Small intestine (tissue), 16 donors: ENCODE measurements at places on chromosomes 4 and X.

- DNase-seq, result no peak
These were observed 55.8 kb downstream of the EMCN start for GRCh38 chr4:100461807-100462605.

DNA sequence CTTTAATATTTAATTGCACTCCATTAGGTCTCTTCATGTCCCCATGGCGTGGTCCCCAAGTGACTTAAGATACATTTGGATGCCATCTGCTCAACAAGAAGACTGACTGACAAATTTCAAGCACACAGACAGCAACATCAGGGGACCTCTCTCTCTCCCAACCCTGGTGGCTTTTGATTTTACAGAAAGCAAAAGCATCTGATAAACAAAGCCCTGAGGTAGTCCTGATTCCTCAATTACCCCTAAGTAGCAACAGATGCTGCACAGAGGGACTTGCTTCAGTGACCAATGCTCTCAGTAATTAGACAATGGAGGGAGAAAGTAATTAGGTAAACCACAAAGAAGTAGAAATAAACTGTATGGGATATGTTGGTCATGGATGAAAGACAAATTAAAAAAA, 426.4 kb downstream of the INPP4B start:
- DNase-seq, result no peak

DNA sequence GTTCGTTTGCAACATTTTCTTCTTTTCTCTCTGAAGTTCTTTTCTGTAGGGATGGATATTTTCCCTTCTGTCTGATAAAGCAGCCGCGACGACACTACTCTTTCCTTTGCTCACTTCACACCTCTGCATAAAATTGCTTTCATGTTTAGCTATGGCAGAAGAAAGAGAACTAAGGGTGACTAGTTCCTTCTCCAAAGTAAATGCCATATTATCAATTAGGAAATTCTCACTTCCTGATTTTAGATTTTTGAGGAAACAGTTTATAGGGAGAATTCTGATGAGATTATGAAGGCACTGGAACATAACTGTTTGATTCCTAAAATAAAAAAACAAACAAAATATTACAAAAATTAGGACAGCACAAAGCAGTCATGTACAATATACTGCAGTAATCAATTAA, 29.2 kb downstream of the FANCB start:
- DNase-seq, result no peak

DNA sequence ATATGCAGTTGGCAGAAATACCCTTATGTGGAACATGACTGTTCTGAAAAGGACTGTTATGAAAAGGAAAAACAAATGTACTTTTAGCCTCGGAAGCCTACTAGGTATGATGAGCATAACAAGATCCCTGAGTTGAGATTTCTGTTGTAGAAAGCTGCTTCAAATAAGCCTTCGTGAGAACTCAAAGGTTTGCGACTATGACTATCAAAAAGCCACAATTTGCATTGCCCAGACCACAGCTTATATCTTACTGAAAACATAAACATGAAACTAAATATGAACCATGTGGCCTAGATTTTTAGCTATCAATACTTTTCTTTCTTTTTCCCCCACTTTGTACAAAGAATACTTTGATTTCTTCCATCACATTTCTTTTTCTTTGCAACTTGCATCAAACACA, 398.2 kb upstream of the LCORL start:
- no peak for DNase-seq

DNA sequence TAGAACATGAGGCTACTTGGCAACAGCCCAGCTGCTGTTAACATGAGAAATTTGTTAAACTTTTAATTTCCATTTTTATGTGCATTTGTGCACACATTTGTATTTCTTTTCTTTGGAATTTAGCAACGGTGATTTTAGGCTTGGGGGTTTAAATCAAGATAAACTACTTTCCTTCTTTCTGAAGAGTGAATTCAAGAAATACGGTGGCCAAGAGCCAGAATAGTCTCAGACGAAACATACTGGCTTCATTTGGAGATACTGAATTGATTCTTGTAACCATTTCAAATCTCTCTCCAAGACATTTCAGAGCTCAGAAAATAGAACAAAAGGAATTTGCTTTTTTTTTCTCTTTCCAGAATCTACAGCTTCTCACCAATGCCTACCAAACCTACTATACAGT, 134.1 kb upstream of the SCML1 start:
- no peak for DNase-seq

- DNase-seq, result no peak
These were observed 159.2 kb downstream of the SLC4A4 start for GRCh38 chr4:71498002-71498401.

- no peak for DNase-seq
These were observed 281.5 kb upstream of the KLF3 start for GRCh38 chr4:38382520-38382919.

DNA sequence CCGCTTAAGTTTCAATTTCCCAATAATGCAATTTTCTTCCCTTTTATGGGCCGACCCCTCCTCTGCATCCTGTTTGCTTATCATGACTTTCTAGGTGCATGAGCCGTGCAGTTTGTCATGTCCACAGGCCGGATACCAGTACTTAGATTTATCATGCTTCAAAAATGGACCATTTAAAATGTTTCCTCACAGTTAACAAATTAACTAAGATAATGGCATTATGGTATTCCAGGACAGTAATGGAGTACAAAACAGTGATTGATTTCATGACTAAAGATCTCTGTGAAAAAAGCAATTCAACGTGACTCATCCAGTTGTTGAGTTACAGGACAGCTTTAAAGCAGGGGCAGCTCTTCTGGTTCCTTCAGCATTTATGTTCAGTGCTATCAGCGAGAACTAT, 23.0 kb downstream of the SNX25 start:
- DNase-seq, result peak; percentile 57

DNA sequence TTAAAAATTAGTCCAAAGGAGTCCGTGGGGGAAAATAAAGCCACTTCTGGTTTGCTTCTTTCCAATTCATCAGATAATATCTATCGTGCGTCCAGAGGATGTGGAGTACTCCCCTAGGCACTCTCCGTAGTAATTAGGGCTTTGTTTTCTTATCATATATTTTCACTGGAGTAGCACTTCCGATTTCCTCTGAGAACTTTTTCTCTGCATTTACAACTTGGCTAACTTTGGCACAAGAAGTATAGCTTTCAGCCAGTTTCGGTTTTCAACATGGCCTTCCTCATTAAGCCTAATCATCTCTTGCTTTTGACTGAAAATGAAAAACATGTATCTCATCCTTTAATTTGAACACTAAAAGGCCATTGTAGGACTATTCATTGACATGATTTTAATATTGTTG, 80.5 kb downstream of the CASP3 start:
- no peak for DNase-seq

DNA sequence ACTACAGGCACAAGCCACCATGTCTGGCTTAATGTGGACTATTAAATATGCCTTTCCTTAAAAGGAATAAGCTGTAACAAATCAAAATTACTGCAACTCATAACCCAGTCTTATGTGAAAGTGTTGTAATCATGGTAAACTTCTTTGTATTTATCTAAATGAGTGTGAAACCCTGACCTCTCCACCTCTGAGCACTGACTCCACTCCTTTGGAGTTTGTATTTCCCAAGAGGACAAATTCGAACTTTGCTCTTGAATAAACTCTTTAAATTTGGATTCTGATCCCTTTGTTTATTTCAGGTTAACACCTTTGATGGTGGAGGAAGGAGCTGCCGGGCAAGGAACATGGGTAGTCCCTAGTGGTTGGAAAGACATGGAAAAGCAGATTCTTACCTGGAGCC, 48.3 kb upstream of the FAM9A start:
- peak; percentile 49 for DNase-seq

- peak; percentile 12 for DNase-seq
These were observed 211.5 kb downstream of the PDGFRA start for GRCh38 chr4:54440394-54441136.

GRCh38 chr4:68872643-68873502, 57.1 kb downstream of the UGT2B10 start:
- DNase-seq, result no peak

DNA sequence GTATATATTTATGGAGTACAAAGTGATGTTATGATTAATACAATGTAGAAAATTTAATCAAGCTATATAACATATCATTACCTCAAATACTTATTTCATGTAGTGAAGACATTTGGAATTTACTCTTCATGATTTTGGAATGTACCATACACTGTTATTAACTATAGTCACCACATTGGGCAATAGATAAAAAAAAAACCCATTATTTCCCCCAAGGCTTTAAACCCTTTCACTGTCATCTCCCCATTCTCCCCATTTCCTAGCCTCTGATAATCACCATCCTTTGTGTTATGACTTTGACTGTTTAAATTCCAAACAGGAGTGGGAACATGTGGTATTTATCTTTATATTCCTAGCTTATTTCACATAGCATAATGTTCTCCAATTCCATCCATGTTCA, 2189.1 kb upstream of the AGA start:
- DNase-seq, result no peak

DNA sequence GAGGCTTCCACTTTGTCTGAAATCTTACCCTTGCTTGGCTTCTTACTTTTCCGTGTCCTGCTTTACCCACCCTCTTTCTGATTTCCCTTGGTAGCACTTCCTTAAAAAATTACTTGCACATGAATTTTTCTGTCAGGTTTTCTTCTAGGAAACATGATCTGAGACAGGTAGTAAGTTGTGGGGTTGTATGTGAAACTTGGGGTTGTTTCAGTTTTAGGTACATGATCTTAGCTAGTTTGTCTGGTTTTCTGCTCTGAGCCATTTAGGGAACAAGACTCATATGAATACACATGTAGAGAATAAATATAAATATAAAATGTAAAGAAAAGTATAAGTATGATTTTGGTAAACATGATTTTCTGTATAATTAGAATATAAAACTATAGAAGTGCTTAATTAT, 17.4 kb upstream of the ARMCX2 start:
- DNase-seq, result no peak

- no peak for DNase-seq
These were observed 15.4 kb upstream of the PRRG3 start for GRCh38 chrX:151679798-151680402.

DNA sequence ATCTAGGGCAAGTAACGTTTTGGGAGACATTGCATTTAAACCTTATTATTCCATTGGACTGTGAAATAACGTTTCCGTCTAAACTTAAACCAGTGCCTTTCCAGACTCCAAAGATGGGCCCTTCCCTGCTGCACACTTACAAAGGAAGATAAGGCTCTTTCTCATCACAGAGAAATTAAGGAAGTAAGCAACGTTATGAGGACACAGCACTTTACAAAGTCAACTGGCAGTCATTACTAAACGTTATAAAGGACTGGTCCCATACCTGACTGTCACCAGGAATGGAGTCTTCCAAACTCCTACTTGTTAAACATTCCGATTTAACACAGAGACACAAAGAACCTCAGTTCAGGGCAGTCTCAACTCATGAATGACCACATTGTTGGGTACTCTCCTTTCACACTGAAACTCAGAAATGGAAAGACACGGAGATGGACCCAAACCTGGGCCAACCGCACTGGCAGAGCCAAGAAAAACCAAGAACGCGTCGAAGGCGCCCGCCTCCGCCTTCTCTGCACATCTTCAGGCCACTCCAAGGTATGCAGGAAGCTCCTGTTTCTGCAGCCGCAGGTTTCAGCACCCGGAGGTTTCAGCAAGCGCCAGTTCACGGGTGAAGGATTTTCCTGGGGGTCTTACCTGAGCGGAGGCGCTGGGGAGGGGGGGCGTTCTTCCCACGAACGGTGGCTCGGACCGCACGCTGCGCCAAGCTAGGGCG, 670 bp downstream of the PAPSS1 start:
- DNase-seq, result no peak

DNA sequence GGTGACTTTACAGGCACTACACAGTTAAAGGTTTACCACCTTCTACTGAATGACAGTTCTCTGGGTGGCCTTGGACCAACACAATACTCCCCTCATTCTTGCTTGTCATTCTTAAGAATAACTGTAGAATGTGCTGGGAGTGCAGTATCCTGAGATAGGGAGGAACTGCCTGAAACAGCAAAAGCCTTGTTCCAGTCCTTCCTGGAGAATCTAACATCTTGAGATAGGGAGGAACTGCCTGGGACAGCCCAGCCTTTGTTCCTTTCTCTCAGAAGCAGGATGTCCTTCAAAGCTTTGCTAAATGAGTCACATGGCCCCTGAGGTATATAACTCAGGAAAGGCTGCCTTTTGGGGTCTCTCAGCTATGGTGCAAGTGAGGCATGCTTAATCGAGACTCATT, 145.7 kb upstream of the MBNL3 start:
- DNase-seq, result no peak

DNA sequence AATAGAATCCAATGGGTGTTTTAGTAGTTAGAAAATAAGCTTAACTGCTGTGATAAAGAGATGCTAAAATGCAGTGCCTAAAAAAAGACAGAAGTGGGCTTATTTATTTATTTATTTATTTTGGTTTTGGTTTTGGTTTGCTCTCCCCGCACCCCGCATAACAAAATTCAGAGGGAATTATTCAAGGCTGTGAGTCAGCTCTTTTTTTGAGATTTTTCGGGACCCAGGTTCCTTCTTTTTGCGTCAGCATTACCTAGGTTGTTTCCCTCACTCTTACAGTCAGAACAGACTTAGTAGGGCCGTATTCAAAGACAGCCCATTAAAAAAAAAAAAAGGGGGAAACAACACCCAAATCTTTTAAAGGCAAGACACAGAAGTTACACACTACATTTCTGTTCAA, 1495.5 kb upstream of the ADGRL3 start:
- DNase-seq, result no peak

DNA sequence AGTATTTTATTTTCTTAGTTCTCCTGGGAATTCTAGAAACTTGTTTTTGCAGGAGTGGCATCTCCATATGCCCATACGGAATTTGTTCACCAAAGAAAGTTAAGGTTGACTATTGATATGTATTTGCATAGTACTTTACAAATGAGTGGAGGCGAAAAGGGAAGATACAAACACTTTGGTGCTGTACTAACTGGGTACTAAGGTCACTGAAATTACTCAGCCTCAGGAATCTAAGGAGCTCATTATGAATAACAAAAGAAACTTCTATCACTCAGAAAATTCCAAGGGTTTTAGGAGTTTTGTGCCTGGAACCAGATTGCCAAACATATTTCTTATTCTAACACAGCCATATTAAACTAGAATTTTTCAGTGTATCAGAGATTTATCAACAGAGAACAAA, 27.4 kb upstream of the TMPRSS11B start:
- DNase-seq, result peak; percentile 1

- no peak for DNase-seq
These were observed 245.8 kb upstream of the GK2 start for GRCh38 chr4:79653871-79654270.

- no peak for DNase-seq
These were observed 162.2 kb upstream of the GPR101 start for GRCh38 chrX:137195991-137196390.

DNA sequence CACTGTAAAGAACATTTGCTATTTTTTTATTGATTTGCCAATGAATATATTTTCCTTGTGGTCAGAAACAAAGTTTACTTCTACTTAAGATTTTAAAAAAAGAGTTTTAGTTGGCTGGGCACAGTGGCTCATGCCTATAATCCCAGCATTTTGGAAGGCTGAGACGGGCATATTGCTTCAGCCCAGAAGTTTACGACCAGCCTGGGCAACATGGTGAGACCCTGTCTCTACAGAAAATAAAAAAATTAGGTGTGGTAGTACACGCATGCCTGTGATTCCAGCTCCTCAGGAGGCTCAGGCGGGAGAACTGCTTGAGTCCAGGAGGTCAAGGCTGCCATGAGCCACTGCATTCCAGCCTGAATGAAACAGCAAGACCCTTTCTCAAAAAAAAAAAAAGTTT, 36.8 kb downstream of the LRP2BP start:
- no peak for DNase-seq

GRCh38 chr4:182562350-182562749, 319.1 kb downstream of the TENM3 start:
- DNase-seq, result no peak

GRCh38 chr4:666436-666810, 7.7 kb downstream of the ATP5ME start:
- no peak for DNase-seq
